ENCODE measurements at places on chromosomes 2 and 18.

GRCh38 chr2:233118648-233119000 is 58.5 kb downstream of the INPP5D start:
- no peak for DNase-seq

GRCh38 chr2:171367692-171368091 is 66.1 kb downstream of the METTL8 start:
- DNase-seq: no peak

DNA sequence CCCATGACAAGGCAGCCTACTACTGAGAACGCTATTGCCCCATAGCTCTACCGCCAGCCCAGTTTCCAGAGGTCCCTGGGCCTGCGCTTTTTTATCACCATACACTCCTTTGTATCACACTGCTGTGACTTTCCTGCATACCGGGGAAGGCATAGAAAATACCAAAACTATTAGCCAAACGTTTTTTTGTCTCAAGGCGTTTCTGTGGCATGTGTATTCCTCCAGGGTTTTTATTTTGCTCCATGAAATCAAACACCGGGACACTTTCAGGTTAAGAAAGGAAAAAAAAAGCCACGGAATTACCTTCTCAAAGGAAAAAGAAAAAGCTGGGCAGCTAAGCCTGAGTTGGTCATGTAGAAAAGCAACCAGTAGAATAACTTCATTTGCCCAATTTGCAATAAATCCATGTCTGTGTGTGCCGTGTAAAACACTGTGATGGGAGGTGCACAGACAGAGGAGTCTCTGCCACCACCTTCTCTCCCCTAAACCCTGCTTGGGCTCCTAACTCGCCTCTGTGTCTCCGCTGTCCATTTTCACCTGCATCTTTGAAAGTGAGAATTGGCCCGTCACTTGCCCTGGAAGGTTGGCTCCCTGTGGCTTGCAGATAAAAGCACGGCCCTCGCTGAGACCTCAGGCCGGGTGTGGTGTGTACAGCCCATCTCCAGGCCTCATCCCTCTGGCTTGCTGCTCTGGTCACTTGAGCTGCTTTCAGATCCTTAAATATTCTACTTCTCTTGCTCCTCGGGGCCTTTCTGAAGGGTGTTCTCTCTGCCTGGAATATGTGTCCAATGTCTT is 1.7 kb downstream of the AMER3 start:
- no peak for DNase-seq

DNA sequence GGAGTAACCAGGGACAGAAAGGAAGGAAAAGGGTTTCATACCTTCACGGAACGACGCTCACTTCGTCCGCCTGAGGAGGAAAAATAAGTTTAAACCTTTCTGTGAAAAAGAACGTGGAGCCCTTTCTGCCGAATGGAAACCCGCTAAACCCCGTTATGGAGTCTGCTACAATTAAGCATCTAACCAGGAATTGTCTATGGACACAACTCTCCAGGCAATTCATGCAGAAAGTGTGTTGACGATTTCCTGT is 528 bp upstream of the PPP4R3B start:
- no peak for DNase-seq

DNA sequence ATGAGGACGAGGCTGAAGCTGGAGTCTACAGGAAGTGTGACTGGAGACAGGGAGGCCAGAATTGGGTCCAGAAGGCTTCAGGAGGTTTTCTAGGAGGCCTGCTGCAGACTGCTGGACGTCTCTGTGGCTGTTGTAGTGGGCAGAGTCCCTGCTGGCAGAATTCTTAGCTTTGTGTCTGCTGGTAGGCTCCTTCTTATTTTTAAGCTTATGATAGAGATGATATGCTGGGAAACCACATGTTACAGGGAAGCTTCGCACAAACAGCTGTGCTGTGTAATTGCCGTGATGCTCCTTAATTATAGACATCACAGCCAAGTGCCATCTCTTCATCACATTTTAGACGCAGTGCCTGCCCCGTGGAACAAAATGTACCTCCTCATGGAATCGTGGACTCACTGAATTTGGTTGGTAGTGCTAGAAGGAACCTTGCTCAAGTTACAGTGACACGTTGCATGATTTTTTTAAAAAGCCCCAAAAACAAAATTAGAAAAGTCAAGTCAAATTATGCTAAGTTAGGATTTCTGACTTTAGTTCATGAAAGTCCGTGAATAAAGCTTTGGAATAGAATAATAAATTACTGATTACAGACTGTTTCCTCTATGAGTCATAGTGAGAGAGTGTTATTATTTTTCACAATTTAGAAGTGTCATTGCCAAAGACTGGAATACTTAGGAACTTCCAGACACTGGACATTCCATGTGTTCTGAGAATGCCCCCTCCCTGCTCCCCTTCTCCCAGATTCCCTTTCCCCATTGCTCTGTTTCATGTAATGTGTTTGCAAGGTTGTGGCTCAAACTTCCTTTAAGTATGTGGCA is 144.1 kb downstream of the FHOD3 start:
- no peak for DNase-seq

DNA sequence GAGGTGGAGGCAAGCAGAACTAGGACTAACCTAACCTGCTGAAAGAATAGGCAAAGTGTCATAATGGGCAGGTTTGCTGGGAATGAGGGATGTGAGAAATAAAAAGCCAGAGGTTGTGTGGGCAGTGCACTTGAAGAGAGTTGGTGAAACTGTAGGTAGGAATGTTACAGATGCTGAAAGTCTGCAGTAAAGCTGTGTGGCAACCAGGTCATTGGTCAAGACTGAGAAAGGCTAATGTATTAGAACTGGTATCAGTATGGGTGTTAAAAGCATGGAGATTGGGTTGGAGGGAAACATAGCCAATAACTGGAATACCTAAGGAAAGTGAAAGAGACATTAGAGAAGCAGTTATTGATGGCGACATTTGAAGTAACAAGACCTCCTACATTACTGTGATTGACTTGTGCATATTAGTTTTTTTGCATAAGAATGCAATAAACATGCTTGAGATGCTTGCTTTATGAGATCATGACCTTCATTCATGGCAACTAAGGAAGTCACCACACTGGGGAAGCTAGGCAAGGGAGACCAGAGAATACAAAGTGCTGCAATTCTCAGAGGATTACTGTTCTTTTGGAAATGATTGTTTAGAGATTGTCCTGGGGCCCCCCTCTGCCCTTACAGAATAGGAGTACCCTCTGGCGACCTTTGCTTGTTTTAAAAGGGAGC is 11.8 kb downstream of the GULP1 start:
- DNase-seq: no peak

DNA sequence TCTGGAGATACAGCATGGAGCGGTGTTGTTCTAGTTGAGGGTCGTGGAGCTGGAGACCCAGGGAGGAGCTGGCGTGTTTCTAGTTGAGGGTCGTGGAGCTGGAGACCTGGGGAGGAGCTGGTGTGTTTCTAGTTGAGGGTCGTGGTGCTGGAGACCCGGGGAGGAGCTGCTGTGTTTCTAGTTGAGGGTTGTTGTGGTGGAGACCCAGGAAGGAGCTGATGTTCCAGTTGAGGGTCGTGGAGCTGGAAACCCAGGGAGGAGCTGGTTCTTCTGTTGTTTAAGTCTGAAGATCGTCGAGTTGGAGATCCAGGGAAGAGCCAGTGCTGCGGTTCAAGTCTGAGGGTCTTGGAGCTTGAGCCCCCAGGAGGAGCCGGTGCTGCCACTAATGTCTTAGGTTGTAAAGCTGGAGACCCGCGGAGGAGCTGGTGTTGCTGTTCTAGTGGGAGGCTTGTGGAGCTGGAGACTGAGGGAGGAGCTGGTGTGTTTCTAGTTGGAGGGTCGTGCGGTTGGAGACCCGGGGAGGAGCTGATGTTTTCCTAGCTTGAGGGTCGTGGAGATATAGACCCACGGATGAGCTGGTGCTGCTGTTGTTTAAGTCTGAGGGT is 155.3 kb downstream of the RTP5 start:
- no peak for DNase-seq

DNA sequence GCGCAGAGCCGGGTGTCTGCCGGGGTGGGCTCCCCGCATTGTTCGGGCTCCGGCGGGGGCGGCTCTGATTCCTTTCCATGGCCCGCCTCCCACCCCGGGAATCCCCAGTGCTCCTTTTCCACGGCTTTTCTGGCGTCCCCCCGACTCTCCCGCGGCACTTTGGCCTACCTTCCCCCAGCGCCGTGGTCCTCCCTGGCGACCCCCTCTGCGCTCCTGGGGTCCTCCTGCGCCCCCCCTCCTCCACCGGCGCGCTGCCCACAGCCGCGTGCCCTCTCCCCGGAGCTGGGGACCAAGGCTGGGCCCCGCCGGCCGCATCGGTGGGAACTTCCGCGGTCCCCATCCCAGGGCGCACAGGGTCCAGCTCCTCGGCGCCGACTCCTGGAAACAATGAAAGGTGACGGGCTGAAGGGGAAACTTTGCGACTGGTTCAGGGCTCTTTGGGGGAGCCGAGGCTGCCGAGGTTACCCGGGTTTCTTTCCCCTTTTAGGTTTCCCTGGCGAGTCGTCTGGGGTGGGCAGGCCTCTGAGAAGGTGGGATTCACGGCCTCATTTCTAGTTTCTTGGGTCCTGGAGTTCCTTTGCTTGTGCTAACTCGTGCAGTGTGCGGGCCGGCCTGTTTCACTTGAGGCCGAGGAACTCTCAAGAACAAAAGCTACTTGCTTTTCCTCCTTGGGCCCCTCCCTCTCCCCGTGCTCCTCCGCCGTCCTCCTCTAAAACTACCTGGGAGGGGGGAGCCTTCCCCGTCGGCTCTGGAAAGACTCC is 2.2 kb downstream of the TGIF1 start:
- peak; percentile 16 for DNase-seq

Data from CD4-positive, alpha-beta T cell (primary cell).